ENCODE measurements at places on chromosomes 2 and 18. TPM values are rescaled to one million over a fixed set of nuclear protein-coding genes. Genes with fewer than 3 reads are reported as not detected.

Gene COL5A2
- 8.2 TPM for total RNA-seq

Gene SCN9A
- 4.4 TPM for total RNA-seq

Gene DLX2
- total RNA-seq = not detected

Gene KIAA2012
- 0.27 TPM for total RNA-seq

Gene CYP26B1
- 1.8 TPM for total RNA-seq

Gene COBLL1
- 133 TPM for total RNA-seq

Gene LRP1B
- not detected for total RNA-seq

Gene KCNK3
- total RNA-seq = 0.27 TPM

Gene MC5R
- not detected for total RNA-seq
